Dermis microvascular lymphatic vessel endothelial cell (primary cell): ENCODE measurements at places on chromosomes 16 and 17.

- DNase-seq, result no peak
Measured at GRCh38 chr16:88566158-88566557, 4.0 kb upstream of the ZC3H18 start.

- DNase-seq, result no peak
Measured at GRCh38 chr16:2592786-2593185, 55.0 kb downstream of the PDPK1 start.

DNA sequence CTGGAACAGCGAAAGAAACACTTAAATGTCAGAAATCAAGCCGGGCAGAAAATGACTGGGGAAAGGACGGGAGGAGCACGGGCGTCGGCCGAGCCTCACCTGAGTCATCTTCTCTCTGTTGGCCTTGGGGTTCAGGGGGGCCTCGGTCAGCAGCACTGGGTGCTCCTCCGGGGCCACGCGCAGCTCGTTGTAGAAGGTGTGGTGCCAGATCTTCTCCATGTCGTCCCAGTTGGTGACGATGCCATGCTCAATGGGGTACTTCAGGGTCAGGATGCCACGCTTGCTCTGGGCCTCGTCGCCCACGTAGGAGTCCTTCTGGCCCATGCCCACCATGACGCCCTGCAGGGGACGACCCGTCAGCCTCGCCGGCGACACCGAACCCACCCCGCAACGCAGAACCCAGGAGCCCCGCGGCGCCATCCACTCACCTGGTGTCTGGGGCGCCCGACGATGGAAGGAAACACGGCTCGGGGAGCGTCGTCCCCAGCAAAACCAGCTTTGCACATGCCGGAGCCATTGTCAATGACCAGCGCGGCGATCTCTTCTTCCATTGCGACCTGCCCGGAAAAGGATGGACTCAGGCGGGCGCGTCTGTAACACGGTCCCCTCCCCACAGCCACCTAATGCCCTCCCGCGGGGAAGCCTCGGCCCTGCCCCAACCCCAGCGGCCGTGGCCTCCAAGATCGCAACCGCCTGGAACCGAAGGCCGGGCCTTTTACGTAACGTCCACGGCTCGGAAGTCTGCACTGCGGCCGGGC lies 616 bp downstream of the ACTG1 start:
- DNase-seq, result no peak

- DNase-seq, result no peak
Measured at GRCh38 chr16:1550696-1551095, 17.2 kb downstream of the TMEM204 start.

DNA sequence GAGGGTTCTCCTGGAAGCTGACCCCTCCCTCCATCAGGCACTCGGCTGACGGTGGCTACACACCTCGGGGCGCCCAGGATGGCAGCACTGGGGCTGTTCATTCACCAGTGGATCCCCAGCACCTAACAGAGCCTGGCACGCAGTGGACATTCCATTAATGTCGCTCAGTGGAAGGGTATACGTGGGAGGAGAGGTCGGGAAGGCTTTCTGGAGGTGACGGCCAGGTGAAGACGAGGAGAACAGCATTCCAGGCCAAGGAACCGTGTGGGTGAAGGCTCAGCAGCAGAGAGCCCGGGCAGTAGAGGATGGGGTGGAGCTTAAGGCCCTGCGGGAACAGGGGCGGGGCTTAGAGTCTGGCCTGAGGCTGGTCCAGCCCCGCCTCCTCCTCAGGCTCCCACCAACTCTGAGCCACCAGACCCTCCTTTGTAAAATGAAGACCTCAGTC lies 2.5 kb upstream of the HS3ST6 start:
- DNase-seq, result no peak

GRCh38 chr16:61936522-61936921 lies 99.7 kb downstream of the CDH8 start:
- no peak for DNase-seq

GRCh38 chr17:66944351-66945146 lies 20.0 kb upstream of the CACNG4 start:
- no peak for DNase-seq

GRCh38 chr16:89847940-89848297 lies 19.6 kb downstream of the SPIRE2 start:
- DNase-seq, result no peak

- DNase-seq, result no peak
Measured at GRCh38 chr16:17496891-17497290, 26.1 kb upstream of the XYLT1 start.

DNA sequence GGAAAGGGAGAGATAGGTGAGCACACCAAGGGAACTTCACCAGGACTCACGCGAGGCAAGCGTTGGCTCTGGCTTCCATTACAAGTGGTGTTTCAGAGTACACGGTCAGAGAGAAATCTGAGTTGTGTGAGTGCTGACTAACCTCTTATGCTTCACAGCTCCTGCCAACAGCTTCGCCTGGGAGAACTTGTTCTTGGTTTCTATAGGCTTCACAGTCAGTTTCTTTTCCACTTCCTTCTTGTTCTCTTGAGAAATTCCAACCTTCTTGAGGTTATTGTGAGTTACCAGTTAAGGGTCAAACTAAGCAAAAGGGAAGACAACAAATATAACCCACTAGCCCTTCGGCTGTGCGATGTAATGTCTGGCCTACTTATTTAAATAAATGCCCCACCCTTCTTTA lies 18.9 kb downstream of the PSME3IP1 start:
- DNase-seq, result no peak

DNA sequence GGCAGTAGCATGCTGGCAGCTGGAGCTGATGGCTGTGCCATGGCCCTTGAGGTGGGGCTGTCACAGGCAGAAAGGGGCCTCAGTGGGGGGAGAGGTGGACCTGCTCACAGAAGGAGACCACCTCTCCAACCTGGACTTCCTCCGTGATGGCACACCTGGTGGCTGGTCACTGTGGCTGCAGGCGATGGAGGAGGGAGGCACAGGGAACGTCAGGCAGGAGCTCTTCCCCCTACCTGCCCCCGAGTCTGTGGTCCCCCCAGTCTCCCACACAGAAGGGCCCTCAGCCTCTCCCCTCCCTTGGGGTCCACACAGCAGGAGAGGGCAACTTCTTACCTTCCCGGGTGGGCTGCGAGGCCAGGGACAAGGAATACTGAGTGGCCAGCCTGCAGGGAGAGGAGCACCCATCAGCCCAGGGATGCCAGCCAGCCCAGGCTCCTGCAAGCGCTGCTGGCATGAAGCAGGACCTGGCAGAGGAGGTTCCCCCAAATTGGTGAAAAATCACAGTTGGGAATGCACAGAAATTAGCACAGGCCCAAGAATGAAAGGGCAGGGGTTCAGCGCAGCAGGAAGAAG lies 96.5 kb downstream of the GOSR1 start:
- no peak for DNase-seq

- no peak for DNase-seq
Measured at GRCh38 chr16:55641430-55642056, 14.2 kb upstream of the SLC6A2 start.

DNA sequence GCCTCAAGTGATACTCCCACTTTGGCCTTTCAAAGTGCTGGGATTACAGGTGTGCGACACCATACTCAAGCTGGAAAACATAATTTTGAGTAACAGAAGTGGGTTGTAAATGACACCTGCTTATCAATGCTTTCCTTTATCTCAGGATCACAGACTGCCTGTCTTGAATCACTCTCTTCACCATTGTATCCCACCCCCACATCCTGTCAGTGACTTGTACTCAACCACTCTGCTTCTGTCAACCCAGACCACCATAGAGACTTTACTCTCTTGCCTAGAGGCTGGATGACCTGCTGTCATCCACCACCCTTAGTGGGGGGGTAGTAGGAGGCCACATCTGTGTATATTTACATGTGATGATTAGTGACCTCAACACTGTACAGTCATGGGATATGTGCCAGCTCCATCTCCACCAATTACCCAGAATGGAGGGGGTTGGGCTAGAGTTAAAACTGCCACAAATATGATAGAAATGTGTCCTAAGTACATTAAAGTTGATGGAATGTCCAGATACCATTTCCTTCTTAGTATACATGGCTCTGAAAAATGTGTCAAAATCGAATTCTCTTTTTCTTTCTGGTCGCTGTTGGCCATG lies 338.7 kb downstream of the GRIN2A start:
- no peak for DNase-seq

- DNase-seq, result peak; percentile 53
Measured at GRCh38 chr17:80441133-80441578, 26.2 kb downstream of the ENDOV start.

DNA sequence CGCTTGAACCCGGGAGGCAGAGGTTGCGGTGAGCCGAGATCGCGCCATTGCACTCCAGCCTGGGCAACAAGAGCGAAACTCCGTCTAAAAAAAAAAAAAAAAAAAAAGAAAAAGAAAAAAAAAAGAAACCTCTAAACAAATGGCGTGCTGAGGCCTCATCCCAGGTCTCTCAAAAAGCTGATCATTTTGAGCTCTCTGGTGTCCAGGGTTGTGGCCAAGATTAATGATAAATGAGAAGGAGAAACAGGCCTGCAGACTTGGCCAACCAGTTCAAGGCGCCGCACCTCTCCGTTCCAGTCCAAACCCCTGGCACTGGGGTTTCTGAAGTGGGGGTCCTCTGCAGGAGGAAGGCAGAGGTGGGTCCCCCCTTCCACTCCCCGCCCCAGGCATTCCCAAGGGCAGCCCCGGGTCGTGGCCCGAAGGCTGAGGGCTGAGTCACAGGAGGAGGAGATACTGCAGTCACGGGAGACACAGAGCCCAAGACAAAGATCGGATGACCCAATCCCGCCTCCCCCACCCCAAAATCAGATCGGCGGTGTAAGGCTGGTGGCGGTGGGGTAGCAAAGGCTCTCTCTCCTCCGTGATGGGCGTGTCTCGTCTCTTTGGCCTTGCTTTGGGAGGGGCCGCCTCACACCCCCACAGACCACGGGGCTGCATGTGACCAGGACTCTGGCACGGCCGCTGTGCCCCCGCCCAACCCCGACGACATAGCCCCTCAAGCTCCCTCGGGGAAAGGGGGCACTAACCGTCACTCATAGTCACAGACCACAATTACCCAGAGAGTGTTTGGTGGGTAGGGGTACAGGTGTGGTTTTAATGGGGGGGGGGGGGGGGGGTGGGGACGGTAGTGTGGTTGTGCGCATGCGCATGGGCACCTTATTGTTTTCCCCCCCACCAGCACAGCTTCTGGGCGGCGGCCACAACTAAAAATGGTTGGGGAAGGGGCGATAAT lies 1.1 kb downstream of the VAT1 start:
- peak; percentile 32 for DNase-seq

DNA sequence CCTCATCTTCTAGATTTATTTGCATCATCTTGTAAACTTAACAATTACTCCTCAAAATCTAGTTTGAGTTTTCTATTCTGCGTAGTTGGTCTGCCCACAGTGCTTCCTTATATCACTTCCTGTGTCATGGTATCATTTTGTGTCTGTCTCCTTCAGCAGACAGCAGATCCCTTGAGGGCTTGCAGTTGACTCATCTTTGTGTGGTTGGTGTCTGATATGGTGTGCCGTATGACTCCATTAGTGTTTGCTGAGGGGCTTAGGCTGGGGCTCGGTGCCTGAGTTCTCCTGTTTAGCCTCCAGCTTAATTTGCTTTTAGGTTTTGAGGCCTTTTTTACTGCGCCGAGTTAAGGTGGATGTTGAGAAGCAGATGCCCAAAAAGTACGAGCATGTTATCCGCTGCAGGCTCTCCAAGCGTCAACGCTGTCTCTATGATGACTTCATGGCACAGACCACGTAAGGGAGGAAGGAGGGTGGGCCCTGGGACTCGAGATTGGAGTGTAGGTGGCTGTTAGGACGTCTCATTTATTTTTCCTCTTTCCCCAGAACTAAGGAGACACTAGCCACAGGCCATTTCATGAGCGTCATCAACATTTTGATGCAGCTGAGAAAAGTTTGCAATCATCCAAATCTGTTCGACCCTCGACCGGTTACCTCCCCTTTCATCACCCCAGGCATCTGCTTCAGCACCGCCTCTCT lies 16.9 kb downstream of the SRCAP start:
- no peak for DNase-seq

DNA sequence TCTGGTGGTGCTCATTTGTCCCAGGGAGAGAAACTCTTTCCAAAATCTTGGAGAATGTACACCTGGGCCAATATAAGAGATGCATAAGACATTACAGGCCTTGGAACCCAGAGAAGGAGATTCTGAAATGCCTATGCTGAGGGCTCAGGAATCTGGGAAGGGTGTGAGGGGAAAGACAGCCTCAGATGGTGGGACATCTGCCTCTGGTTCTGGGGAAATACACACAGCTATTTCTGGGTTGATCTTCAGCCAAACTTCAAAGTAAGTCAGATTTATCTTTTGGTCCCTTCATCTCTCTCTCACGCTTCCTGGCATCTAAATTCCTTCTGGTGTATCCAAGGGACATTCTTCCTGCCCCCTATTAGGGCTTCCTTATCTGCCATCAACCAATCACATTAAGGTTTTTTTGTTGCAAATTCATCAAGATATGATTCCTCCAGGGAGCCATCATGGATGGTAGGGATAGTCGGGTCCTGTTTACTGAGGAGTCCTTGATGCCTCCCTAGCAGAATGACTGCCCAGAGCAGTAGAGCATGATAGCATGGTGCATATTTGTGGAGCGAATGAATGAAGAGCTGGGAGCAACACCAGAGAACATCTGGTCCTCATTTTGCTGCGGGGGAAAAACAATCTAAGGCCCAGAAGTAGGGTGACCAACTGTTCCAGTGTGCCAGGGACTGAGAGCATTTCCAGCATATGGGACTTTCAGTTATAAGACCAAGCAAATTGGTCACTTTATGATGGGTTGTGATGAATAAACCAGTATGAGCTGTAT lies 35.7 kb upstream of the DYNLL2 start:
- DNase-seq, result no peak

GRCh38 chr16:4373356-4373908 lies 1.8 kb downstream of the VASN start:
- DNase-seq, result no peak

DNA sequence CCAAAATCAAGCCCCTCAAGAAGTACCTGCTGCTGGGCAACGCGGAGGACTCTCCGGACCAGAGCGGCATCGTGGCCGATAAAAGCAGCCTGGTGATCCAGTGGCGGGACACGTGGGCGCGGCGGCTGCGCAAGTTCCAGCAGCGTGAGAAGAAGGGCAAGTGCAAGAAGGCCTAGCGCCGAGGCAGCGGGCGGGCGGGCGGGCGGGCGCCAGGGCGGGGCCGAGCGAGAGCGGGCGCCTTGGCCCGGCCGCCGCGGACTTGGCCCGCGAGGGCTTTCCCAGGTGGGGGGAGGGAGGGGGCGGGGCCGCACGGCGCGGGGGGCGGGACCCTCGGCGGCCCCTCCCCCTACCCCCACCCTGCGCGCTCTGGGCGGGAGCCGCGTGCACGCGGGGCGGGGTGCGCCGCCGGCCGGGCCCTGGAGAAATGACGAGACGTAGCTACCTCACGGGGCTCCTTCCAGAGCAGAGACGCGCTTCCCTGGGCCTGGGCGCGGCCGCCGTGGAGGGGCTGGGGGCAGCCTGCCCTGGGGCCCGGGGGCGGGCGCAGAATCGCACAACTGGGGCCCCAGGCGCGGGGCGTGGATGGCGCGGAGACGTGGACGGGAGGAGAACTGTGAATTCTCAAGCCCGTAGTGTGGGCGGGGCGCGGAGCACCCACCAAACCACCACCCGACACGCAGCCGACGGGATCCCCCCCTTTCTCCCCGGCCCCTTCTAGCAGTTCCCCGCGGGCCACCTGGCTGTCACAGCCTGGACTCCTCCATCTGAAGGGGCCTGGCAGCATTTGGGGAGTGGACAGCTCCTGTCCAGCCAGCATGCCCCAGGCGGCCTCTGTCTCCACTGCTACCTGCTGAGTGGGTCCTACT lies 218.7 kb downstream of the NTN1 start:
- DNase-seq, result no peak

- DNase-seq, result no peak
Measured at GRCh38 chr17:82493226-82493781, 26.2 kb upstream of the FOXK2 start.

- DNase-seq, result no peak
Measured at GRCh38 chr17:82101767-82102679, 4.0 kb upstream of the FASN start.

GRCh38 chr17:31726980-31727427 lies 132.0 kb downstream of the COPRS start:
- peak; percentile 62 for DNase-seq
